ENCODE measurements at places on chromosomes 7 and 10.

DNA sequence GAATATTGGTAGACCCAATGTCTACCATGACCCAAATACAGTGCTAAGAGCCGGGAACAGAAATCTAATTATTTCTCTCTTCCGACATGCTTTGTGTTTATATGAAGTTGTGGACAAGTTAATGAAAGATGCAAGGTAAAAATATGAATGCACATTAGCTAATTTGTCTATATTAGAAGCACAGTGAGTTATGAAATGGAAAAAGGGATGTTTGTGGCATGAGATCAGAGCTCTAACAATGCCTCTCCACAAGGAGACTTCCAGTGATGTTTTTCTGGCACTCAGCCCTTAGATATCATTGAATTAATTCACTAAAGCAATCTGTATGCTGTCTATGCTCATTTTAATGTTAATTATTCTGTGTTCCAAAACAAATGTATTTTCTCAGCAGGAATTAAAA is 897.2 kb downstream of the CNTNAP2 start:
- H3K4me1 ChIP-seq = no peaks in the 10 kb centered on the region
- H3K4me3 ChIP-seq = no peak overlapping the region
- no peaks in the 10 kb centered on the region for H3K36me3 ChIP-seq
- DNase-seq = no peak
- no peak overlapping the region for H3K27ac ChIP-seq

DNA sequence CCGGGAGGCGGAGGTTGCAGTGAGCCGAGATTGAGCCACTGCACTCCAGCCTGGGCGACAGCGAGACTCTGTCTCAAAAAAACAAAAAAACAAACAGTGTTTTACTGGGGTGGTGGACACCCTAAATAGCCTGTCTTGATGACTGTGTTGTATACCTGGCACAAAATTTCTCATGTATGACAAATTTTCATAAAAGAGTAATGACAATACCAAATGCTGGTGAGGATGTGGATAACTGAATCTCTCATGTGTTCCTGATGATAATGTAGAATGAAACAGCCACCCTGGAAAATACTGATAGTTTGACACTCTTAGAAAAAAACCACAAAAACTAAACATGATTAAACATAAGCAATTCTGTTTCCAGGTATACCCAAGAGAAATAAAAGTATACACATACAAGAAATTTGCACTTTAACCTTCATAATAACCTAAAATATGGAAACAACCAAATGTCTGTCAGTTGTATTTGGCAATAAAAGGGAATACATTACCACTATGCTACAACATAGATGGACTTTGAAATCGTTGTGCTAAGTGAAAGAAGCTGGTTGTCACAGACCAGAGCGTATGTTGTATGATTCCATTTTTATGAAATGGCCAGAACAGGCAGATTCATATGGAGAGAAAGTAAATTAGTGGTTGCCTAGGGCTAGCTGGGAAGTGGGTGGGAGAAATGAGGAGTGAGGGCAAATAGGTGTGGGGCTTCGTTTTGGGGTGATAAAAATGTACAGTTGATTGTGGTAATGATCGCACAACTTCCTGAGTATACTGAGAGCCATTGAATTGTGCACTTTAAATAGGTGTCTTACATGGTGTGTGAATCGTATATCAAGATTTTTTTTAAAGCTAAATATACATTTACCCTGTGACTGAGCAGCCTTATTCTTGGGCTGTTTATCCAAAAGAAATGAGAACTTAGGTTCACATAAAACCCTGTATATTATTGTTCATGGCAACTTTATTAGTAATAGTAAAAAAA is 12.5 kb downstream of the WDR37 start:
- no peaks in the 10 kb centered on the region for H3K27me3 ChIP-seq
- no peaks in the 10 kb centered on the region for H3K4me1 ChIP-seq
- no peaks in the 10 kb centered on the region for H3K36me3 ChIP-seq
- no peak for DNase-seq

GRCh38 chr7:74252893-74253292 is 1.3 kb downstream of the RFC2 start:
- no peak overlapping the region for H3K27ac ChIP-seq
- H3K4me1 ChIP-seq = peaks cover 6% of the 10 kb centered on the region
- H3K36me3 ChIP-seq = no peaks in the 10 kb centered on the region
- no peak for DNase-seq
- H3K4me3 ChIP-seq = no peak overlapping the region

DNA sequence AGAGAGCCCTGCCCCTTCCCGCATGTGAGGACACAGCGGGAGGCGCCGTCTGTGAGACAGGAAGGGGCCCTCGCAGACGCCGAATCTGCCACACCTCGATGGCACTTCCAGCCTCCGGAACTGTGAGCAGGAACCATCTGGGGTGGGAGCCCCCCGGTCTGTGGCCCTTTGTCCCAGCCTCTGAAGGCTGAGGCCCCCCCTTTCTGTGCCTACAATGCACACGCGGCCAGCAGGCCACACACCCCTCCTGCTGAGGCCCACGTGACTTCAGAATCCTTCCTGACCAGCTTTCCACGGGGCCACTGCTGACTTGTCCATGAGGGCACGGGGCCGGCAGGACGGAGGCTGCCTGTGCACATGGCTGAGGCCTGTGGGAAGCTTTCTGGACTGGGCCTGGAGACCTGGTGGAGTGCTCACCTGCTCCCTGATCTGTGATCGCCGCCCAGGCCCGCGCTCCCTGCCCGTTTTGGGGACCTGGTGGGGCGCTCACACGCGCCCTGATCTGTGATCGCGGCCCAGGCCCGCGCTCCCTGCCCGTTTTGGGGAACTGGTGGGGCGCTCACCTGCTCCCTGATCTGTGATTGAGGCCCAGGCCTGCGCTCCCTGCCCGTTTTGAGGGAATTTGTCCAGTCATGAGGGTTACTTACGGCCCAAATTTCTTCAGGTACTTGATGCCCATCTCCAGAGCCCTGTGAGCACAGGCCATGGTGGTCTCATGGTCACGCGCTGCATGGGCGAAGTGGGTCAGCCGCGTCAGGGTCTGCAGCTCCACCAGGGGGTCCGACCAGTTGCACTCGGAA is 34.3 kb downstream of the CFAP46 start:
- no peaks in the 10 kb centered on the region for H3K36me3 ChIP-seq
- H3K4me3 ChIP-seq = no peak overlapping the region
- H3K27me3 ChIP-seq = no peaks in the 10 kb centered on the region

GRCh38 chr7:66105263-66105748 is 9.3 kb upstream of the CRCP start:
- no peak overlapping the region for H3K4me3 ChIP-seq
- H3K36me3 ChIP-seq = no peaks in the 10 kb centered on the region
- H3K27me3 ChIP-seq = no peaks in the 10 kb centered on the region
- H3K4me1 ChIP-seq = no peaks in the 10 kb centered on the region
- DNase-seq = no peak

DNA sequence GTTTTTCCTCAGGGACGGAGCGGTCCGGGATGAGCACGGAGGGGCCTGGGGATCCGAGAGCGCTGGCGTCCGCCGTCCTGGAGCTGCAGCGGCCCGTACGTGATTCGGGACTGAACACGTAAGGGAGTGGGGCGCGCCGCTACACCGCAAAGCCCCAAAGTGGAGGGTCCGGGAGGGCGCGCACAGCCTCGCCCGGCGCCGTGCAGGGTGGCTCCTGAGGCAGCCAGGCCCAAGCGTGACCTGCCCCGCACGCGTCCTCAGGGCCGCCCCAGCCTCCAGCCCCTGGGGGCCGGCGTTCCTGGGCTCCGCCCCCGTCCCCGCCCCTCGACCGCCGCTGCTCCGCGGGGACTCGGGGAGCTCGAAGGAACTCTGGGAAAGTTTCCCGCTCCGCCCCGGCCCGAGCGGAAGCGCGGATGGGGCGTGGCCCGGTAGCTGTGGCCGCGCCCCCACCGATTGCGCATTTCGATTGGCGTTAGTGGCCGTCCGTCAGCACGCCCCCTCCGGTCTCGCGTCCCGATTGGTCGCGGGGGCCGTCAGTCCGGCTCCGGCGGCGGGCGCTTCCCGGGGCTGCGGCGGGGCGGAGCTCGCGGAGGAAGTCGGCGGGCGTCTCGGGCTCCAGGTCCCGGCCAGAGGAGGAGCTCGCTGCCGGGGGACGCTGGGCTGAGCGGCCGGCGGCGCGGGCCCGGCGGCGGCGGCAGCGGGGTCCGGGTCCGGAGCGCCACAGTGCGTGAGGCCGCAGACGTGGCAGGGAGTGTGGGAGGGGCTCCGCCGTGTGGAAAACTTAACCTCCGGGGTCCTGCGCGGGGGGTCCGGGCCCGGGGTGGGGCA is at the start of the genes ANKRD16 and FBH1:
TSS of gene ANKRD16 (minus strand) at position 270 of the 828 bp plus-strand sequence. CDS start 539 bp downstream, outside the sequence.
TSS of gene FBH1 (plus strand) at position 620 of the 828 bp plus-strand sequence. CDS start at position 723, 103 bp downstream.
- H3K27ac ChIP-seq = peak within 1 kb of the TSS; percentile 86
- H3K36me3 ChIP-seq = no peaks in the 10 kb centered on the region
- H3K4me3 ChIP-seq = peak within 1 kb of the TSS; percentile 90
- H3K27me3 ChIP-seq = no peaks in the 10 kb centered on the region

GRCh38 chr7:27677912-27678612 is 15.4 kb upstream of the HIBADH start:
- H3K4me3 ChIP-seq = no peak overlapping the region
- H3K27ac ChIP-seq = peak overlapping the region; percentile 71
- H3K36me3 ChIP-seq = no peaks in the 10 kb centered on the region
- DNase-seq = no peak
- no peaks in the 10 kb centered on the region for H3K4me1 ChIP-seq

GRCh38 chr7:43785420-43785819 is 26.9 kb downstream of the BLVRA start:
- H3K4me3 ChIP-seq = no peak overlapping the region
- H3K27ac ChIP-seq = no peak overlapping the region
- no peaks in the 10 kb centered on the region for H3K4me1 ChIP-seq
- H3K36me3 ChIP-seq = no peaks in the 10 kb centered on the region

DNA sequence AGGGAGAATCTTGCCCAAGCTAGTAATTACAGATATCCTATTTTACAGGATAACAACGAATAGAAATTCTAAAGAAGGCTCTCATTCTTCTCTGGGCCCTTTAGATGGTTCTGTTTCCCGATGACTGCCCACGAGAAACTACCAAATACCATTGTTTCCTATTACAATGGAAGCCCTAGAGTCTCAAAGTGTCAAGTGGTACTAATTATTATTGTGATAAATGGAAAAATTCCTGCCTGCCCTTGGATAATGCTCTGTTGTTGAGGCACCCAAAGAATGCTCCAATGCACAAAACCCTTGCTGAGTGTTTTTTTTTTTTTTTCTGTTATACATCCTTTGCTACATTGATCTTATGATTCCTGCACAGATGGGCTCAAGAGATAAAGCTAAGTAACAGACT is 504.5 kb downstream of the XPNPEP1 start:
- DNase-seq = no peak
- no peaks in the 10 kb centered on the region for H3K36me3 ChIP-seq
- no peak overlapping the region for H3K27ac ChIP-seq
- H3K4me1 ChIP-seq = no peaks in the 10 kb centered on the region
- H3K27me3 ChIP-seq = no peaks in the 10 kb centered on the region

GRCh38 chr7:78301407-78301806 is 502.8 kb downstream of the PHTF2 start:
- H3K36me3 ChIP-seq = no peaks in the 10 kb centered on the region
- H3K27me3 ChIP-seq = no peaks in the 10 kb centered on the region
- no peak for DNase-seq
- no peaks in the 10 kb centered on the region for H3K4me1 ChIP-seq
- no peak overlapping the region for H3K4me3 ChIP-seq

GRCh38 chr10:59991661-59992060 is 85.3 kb upstream of the CCDC6 start:
- no peaks in the 10 kb centered on the region for H3K27me3 ChIP-seq
- peak overlapping the region; percentile 90 for H3K27ac ChIP-seq
- H3K4me1 ChIP-seq = no peaks in the 10 kb centered on the region
- peak overlapping the region; percentile 40 for H3K4me3 ChIP-seq
- no peaks in the 10 kb centered on the region for H3K36me3 ChIP-seq
- no peak for DNase-seq

GRCh38 chr7:148722340-148723165 is 23.9 kb downstream of the CUL1 start:
- no peaks in the 10 kb centered on the region for H3K27me3 ChIP-seq
- no peaks in the 10 kb centered on the region for H3K4me1 ChIP-seq
- no peak overlapping the region for H3K4me3 ChIP-seq
- no peak for DNase-seq

GRCh38 chr7:117269417-117269816 is 53.4 kb downstream of the WNT2 start:
- H3K27ac ChIP-seq = no peak overlapping the region
- H3K4me1 ChIP-seq = no peaks in the 10 kb centered on the region
- no peaks in the 10 kb centered on the region for H3K27me3 ChIP-seq
- H3K4me3 ChIP-seq = no peak overlapping the region
- H3K36me3 ChIP-seq = no peaks in the 10 kb centered on the region
- DNase-seq = no peak

GRCh38 chr10:132272231-132272971 is 35.3 kb downstream of the STK32C start:
- H3K27me3 ChIP-seq = no peaks in the 10 kb centered on the region
- H3K27ac ChIP-seq = no peak overlapping the region
- peaks cover 3% of the 10 kb centered on the region for H3K4me1 ChIP-seq
- no peak overlapping the region for H3K4me3 ChIP-seq
- H3K36me3 ChIP-seq = no peaks in the 10 kb centered on the region
- no peak for DNase-seq

DNA sequence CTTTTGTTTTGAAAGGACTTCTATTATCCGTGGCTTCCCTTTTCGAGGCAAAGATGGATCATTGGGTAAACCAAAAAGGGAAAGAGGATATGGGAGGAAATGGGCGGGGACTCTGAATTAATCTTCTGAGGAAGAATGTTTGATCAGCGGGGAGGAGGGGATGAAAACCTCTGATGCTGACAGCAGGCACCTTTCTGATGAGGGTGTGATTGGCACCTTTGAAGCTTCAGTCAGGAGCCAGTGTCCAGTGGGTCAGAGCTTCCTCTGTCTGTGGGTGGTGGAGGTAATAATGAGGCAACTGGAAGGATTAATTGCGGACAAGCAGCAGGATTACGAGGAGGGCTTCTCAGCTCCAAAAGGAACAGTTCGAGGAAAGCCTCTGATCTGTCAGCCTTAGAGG is 877.6 kb downstream of the LRMDA start:
- H3K27me3 ChIP-seq = no peaks in the 10 kb centered on the region
- no peaks in the 10 kb centered on the region for H3K4me1 ChIP-seq
- H3K36me3 ChIP-seq = no peaks in the 10 kb centered on the region
- no peak for DNase-seq

- H3K4me1 ChIP-seq = no peaks in the 10 kb centered on the region
- no peak overlapping the region for H3K4me3 ChIP-seq
- no peak for DNase-seq
- H3K27me3 ChIP-seq = no peaks in the 10 kb centered on the region
- no peaks in the 10 kb centered on the region for H3K36me3 ChIP-seq
- H3K27ac ChIP-seq = no peak overlapping the region
These were observed 66.5 kb upstream of the INPP5A start for GRCh38 chr10:132471125-132471451.

GRCh38 chr10:109065821-109066220 is 857.5 kb downstream of the XPNPEP1 start:
- no peaks in the 10 kb centered on the region for H3K27me3 ChIP-seq
- no peaks in the 10 kb centered on the region for H3K36me3 ChIP-seq
- H3K4me3 ChIP-seq = no peak overlapping the region
- no peaks in the 10 kb centered on the region for H3K4me1 ChIP-seq
- no peak overlapping the region for H3K27ac ChIP-seq

GRCh38 chr7:113142385-113143119 is 24.2 kb upstream of the SMIM30 start:
- no peaks in the 10 kb centered on the region for H3K4me1 ChIP-seq
- DNase-seq = no peak
- H3K36me3 ChIP-seq = no peaks in the 10 kb centered on the region
- no peak overlapping the region for H3K4me3 ChIP-seq

- H3K4me1 ChIP-seq = no peaks in the 10 kb centered on the region
- no peak overlapping the region for H3K27ac ChIP-seq
- H3K4me3 ChIP-seq = no peak overlapping the region
- H3K27me3 ChIP-seq = no peaks in the 10 kb centered on the region
These were observed 231.8 kb downstream of the AHR start for GRCh38 chr7:17530244-17530643.
